ENCODE measurements at places on chromosomes 6 and 20.

DNA sequence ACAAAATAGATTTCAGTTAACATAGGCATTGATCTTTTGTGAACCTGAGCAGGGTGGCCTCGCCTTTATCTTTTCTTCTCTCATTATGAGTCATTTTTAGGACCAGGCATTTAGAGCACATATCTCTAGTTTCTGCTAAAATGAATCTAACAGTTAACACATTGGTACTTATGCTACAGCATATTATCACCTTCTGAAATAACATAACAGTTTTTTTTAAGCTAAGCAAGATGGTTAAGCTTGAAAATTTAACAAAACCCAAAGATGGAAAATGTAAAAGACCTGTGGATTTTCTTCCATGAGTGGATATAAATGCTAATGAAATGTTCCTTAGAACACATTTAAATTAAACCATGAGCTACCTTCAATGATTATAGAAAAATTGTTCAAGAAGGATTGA, 487.1 kb upstream of the RNF217 start:
- no peak for DNase-seq

- no peak for DNase-seq
Measured at GRCh38 chr6:70107852-70108629, 194.8 kb downstream of the COL9A1 start.

- DNase-seq, result no peak
Measured at GRCh38 chr6:14951704-14952103, 294.2 kb upstream of the JARID2 start.

- no peak for DNase-seq
Measured at GRCh38 chr6:69392745-69393144, 404.1 kb downstream of the LMBRD1 start.

GRCh38 chr6:23415819-23416427, 710.1 kb upstream of the NRSN1 start:
- DNase-seq, result no peak

DNA sequence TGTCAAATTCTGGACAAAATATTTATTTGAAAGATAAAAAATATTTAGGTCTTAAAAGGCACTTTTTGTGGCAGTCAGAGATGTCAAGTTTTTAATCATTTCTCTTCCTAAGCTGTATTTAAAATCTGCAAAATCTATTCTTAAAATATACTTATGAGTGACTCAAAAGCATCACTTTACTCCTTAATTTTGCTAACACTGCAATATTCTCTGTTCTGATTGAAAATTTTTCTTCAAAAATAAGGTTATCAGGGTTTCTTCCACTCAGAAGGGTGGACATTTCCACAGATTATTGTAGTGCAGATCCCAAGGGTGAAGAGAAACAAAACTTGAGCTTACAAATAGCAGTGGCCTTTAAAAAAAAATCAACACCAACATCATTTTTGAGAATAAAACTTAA, 27.5 kb downstream of the PLEKHG1 start:
- DNase-seq, result no peak

All from esophagus squamous epithelium (tissue), 5 donors.